ENCODE measurements at places on chromosomes 4 and X.
A peak's percentile ranks its signal among the peaks of the same experiment; 100 is the strongest.

GRCh38 chrX:132833373-132833772, 125.1 kb downstream of the HS6ST2 start:
- no peaks in the 10 kb centered on the region for H3K4me1 ChIP-seq
- DNase-seq: no peak
- H3K4me3 ChIP-seq: no peak overlapping the region
- H3K27me3 ChIP-seq: no peaks in the 10 kb centered on the region
- no peak overlapping the region for H3K27ac ChIP-seq

DNA sequence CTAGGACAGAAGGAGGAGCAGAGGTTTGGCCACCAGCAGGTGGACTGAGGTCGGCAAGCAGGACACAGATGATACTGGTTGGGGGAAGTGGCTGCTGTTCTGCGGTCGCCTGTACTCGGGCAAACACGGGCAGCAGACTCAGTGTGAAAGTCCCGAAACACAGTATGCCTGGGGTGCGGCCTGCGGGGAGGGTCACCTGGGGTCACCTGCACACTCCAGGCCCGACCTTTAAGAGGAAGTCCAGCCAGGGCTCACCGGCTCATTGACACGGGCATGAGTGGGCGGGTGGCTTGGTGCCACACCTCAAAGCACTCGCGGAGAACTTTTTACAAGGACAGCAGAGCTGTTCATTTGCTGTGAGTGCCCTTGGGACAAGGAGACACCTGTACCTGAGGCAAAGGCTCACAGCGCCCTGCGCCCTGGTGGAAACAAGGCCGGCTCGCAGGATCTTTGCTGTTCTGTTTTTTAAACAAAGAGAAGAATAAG, 71.5 kb upstream of the MXD4 start:
- no peak for DNase-seq
- no peak overlapping the region for H3K27ac ChIP-seq
- peaks cover 2% of the 10 kb centered on the region for H3K36me3 ChIP-seq
- H3K4me1 ChIP-seq: peaks cover 14% of the 10 kb centered on the region
- H3K4me3 ChIP-seq: no peak overlapping the region
- H3K27me3 ChIP-seq: no peaks in the 10 kb centered on the region

DNA sequence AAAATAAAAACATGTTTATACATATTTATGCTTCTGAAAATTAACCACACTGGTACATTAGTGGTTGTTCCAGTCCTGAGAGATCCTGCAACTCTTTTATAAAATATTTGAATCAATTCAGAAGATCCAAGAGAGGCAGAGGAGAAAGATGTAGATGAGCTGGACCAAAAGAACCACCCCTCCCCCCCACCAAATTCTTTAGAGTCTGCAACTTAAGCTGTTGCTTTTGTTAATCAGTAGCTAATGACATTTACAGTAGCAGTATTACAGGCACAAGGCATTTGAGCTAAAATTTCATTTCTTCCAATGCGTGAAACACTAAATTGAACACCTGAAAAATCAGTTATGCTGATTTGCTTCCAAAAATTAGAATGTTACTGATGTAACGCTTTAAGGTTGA, 61.5 kb downstream of the PDK3 start:
- H3K4me1 ChIP-seq: no peaks in the 10 kb centered on the region
- no peaks in the 10 kb centered on the region for H3K36me3 ChIP-seq
- H3K27me3 ChIP-seq: no peaks in the 10 kb centered on the region
- DNase-seq: no peak

DNA sequence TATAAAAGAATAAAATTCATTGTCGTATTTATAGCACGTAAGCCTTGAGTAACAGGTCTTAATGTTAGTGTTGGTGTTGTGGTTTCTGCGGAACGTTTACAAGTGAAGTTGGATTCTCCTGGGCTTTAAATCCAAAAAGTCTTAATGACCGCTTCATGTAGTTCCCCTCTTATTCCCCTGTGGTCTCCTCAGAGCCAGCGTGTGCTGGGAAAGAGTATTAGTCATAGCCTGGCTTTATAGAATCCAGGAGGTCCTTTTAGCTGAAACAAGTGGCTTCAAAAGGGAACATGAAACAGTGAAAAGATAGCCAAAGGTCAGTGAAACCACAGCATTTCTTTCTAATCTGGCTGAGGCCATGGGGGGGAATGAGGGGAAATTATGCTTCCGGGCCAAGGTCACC, 79.1 kb downstream of the CLCN4 start:
- no peaks in the 10 kb centered on the region for H3K27me3 ChIP-seq
- peak; percentile 75 for DNase-seq
- peaks cover 24% of the 10 kb centered on the region for H3K4me1 ChIP-seq
- H3K36me3 ChIP-seq: no peaks in the 10 kb centered on the region

GRCh38 chrX:139596068-139596467, 65.5 kb downstream of the F9 start:
- H3K4me3 ChIP-seq: no peak overlapping the region
- H3K27me3 ChIP-seq: no peaks in the 10 kb centered on the region
- no peaks in the 10 kb centered on the region for H3K36me3 ChIP-seq
- DNase-seq: no peak
- H3K27ac ChIP-seq: no peak overlapping the region
- H3K4me1 ChIP-seq: no peaks in the 10 kb centered on the region

- no peak for DNase-seq
- no peaks in the 10 kb centered on the region for H3K36me3 ChIP-seq
- 0 out of 2 replicates have a peak overlapping the region, but pooled peaks have one; percentile 69 for H3K4me3 ChIP-seq
- H3K4me1 ChIP-seq: no peaks in the 10 kb centered on the region
- peaks cover 56% of the 10 kb centered on the region for H3K27me3 ChIP-seq
Observed at GRCh38 chr4:112706840-112707207, 69.9 kb downstream of the LARP7 start.

- no peak overlapping the region for H3K4me3 ChIP-seq
- DNase-seq: no peak
- no peaks in the 10 kb centered on the region for H3K27me3 ChIP-seq
- H3K27ac ChIP-seq: no peak overlapping the region
- H3K36me3 ChIP-seq: 0 out of 2 replicates have a peak, but pooled peaks cover 4% of the 10 kb centered on the region
- no peaks in the 10 kb centered on the region for H3K4me1 ChIP-seq
Observed at GRCh38 chr4:105361053-105361452, 112.8 kb downstream of the PPA2 start.

DNA sequence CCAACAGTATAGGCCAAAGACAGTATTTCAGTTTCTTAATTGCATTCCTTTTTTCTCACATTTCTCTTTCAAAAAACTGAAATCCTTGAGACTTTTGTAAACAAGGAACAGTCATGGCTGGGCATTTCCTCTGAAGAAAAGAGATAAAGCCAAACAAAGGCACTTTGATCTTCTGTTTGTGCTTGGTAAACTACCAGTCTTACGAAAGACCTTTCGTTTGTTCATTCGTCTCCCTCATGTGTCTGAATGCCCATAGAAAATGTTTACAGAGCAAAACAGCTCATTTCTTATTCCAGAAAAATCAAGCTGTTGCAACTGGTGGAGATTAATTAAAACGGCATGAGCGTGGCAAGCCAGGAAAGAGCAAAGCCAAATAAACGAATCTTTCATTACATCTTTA, 178.0 kb downstream of the GASK1B start:
- H3K4me1 ChIP-seq: peaks cover 8% of the 10 kb centered on the region
- H3K36me3 ChIP-seq: no peaks in the 10 kb centered on the region
- 0 out of 2 replicates have a peak overlapping the region, but pooled peaks have one; percentile 15 for H3K4me3 ChIP-seq
- H3K27ac ChIP-seq: no peak overlapping the region
- DNase-seq: peak; percentile 29

DNA sequence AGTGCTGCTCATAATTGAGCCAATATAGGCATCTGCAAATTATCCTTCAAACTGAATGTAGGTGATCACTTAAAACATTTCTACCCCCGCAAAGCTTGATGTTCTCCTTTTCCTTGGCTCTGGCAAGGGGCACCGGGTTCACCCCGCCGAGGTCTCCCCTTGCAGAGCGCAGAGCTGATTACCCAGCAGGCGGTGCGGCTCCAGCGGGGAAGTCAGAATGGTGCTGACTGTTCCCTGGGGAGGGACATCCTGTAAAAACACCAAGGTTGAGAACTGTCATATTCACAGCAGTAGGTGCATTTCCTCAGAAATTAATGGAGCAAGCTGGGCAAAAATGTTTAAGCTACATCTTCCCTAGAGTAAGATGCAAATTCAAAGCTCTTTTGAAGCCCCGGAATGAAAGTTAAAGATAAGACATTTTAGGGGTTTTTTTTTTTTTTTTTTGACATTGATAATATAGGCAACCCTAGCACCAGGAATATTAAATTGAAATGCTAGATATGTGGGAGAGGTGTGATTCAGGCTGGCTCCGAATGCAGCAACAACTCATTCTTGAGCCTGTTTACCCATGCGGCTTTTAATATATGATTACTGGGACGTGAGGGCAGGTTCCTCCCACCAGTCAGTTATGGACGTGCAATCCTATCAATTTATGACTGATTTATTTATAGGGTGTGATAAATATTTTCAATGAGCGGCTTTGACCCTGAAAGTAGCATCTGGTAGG, 767.3 kb upstream of the TENM3 start:
- no peaks in the 10 kb centered on the region for H3K27me3 ChIP-seq
- DNase-seq: no peak
- H3K4me1 ChIP-seq: no peaks in the 10 kb centered on the region
- no peak overlapping the region for H3K4me3 ChIP-seq
- H3K27ac ChIP-seq: no peak overlapping the region

DNA sequence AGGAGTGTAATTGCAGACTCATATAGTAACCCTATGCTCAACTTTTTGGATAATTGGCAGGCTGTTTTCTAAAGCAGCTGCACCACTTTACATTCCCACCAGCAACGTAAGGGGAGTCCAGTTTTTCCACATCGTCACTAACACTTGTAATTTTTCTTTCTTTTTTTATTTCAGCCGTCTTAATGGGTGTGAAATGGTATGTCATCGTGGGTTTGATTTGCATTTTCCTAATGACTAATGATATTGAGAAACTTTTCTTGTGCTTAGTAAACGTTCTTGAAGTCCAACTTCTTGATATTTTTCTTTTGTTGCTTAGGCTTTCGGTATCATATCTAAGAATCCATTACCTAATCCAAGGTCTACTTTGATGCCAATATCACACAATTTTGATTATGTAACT, 95.3 kb upstream of the IL1RAPL1 start:
- no peak overlapping the region for H3K27ac ChIP-seq
- H3K4me3 ChIP-seq: no peak overlapping the region
- no peaks in the 10 kb centered on the region for H3K36me3 ChIP-seq
- H3K4me1 ChIP-seq: no peaks in the 10 kb centered on the region

- H3K27ac ChIP-seq: no peak overlapping the region
- H3K4me1 ChIP-seq: no peaks in the 10 kb centered on the region
- H3K36me3 ChIP-seq: no peaks in the 10 kb centered on the region
- DNase-seq: no peak
- no peak overlapping the region for H3K4me3 ChIP-seq
Observed at GRCh38 chrX:15663439-15663838, 1.2 kb downstream of the CLTRN start.

- DNase-seq: no peak
- H3K36me3 ChIP-seq: no peaks in the 10 kb centered on the region
- H3K4me3 ChIP-seq: no peak overlapping the region
- H3K27me3 ChIP-seq: peaks cover 13% of the 10 kb centered on the region
- no peaks in the 10 kb centered on the region for H3K4me1 ChIP-seq
Observed at GRCh38 chr4:10143171-10143570, 26.6 kb upstream of the WDR1 start.

DNA sequence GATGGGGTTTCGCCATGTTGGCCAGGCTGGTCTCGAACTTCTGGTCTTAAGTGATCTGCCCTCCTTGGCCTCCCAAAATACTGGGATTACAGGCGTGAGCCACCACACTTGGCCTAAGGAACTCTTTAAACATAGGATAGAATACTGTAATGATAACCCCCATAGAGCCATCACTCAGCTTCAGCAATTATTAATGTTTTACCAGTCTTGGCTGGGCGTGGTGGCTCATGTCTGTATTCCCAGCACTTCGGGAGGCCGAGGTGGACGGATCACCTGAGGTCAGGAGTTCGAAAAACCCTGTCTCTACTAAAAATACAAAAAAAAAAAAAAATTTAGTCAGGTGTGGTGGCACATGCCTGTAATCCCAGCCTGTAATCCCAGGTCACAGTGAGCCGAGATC, 15.1 kb downstream of the EIF2S3 start:
- H3K27me3 ChIP-seq: no peaks in the 10 kb centered on the region
- no peak for DNase-seq
- H3K4me1 ChIP-seq: no peaks in the 10 kb centered on the region
- no peak overlapping the region for H3K27ac ChIP-seq
- peaks cover 27% of the 10 kb centered on the region for H3K36me3 ChIP-seq

DNA sequence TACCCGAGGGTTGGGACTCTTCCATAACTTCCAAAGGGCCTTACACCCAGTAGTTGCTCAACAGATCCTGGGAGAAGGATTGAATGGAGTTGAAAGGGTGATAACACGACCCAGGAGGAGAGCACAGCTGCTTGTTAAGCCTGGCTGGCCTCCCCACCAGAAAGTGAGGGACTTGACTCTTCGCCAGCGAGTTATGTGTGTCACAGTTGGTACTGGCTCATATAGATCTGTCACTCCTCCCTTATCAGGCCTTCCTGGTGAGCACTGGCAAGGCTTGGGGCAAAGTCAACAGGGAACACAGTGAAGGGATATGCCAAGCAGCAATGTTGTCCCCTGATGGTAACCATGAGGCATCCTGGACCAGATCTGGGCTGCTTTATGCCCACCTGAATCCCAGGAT, 35.8 kb downstream of the APLN start:
- H3K27me3 ChIP-seq: no peaks in the 10 kb centered on the region
- H3K36me3 ChIP-seq: no peaks in the 10 kb centered on the region
- DNase-seq: no peak
- no peak overlapping the region for H3K4me3 ChIP-seq
- H3K4me1 ChIP-seq: no peaks in the 10 kb centered on the region

DNA sequence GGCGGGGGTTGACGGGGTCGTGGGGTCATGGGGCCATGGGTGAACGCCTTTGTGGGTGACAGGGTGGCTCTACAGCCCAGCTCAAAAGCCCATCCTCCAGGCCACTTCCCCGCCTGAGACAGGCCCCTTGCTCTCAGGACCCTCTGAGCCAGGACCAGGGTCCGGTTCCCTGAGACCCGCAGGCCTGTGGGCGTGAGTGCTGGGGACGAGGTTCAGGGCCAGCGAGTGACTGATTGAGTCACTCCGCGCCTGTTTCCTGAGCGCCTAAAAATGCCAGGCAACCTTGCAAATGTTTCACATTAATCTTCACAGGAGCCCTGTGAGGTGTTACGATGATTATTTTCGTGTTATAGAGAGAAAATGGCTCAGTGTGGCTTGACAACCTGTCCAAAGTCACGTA, 97.8 kb downstream of the ZNF674 start:
- 0 out of 2 replicates have a peak, but pooled peaks cover 4% of the 10 kb centered on the region for H3K36me3 ChIP-seq
- peak overlapping the region; percentile 66 for H3K27ac ChIP-seq
- H3K4me3 ChIP-seq: peak overlapping the region; percentile 84

DNA sequence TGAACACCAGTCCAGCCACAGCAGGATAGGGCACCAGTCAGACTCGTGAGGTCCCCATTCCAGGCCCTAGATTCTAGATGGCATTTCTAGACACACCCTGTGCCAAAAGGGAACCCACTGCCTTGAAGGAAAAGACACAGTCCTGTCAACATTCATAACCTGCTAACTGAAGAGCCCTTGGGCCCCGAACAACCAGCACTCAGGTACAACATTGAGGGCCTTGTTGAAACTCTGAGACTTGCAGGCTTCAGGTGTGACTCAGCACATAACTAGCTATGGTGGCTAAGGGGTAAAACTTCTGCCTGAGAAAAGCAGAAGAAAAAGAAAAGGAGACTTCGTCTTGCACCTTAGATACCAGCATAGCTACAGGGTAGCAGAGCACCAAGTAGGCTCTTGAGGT, 252.9 kb upstream of the GRID2 start:
- H3K4me3 ChIP-seq: no peak overlapping the region
- H3K27ac ChIP-seq: no peak overlapping the region
- DNase-seq: no peak
- no peaks in the 10 kb centered on the region for H3K36me3 ChIP-seq
- H3K27me3 ChIP-seq: no peaks in the 10 kb centered on the region
- no peaks in the 10 kb centered on the region for H3K4me1 ChIP-seq
